Midbrain (tissue), 1 donor: ENCODE measurements at places on chromosomes 7 and 10.
A peak's percentile ranks its signal among the peaks of the same experiment; 100 is the strongest.

GRCh38 chr10:31451766-31452165, 132.8 kb downstream of the ZEB1 start:
- DNase-seq: no peak

GRCh38 chr7:343864-344607, 54.1 kb downstream of the FOXL3 start:
- DNase-seq: no peak

GRCh38 chr10:131621784-131622624, 278.8 kb upstream of the PPP2R2D start:
- no peak for DNase-seq

GRCh38 chr10:99329554-99330346, 594 bp downstream of the CNNM1 start:
- no peak for DNase-seq

GRCh38 chr7:101733713-101734475, 83.5 kb upstream of the CUX1 start:
- peak; percentile 11 for DNase-seq

GRCh38 chr7:130047831-130048230, 3.3 kb downstream of the ZC3HC1 start:
- DNase-seq: no peak

GRCh38 chr7:151386301-151387160, 23.3 kb downstream of the WDR86 start:
- no peak for DNase-seq

GRCh38 chr7:141312828-141313521, 238.2 kb upstream of the AGK start:
- DNase-seq: no peak

- DNase-seq: no peak
Observed at GRCh38 chr10:72132854-72133253, 44.5 kb upstream of the SPOCK2 start.

GRCh38 chr10:44010873-44011602, 362.4 kb upstream of the ZNF32 start:
- no peak for DNase-seq

- DNase-seq: peak; percentile 44
Observed at GRCh38 chr10:6667679-6668270, 87.7 kb upstream of the PRKCQ start.

- DNase-seq: peak; percentile 13
Observed at GRCh38 chr7:34190299-34190698, 285.0 kb downstream of the BMPER start.

- no peak for DNase-seq
Observed at GRCh38 chr10:131838966-131839742, 61.7 kb upstream of the PPP2R2D start.

DNA sequence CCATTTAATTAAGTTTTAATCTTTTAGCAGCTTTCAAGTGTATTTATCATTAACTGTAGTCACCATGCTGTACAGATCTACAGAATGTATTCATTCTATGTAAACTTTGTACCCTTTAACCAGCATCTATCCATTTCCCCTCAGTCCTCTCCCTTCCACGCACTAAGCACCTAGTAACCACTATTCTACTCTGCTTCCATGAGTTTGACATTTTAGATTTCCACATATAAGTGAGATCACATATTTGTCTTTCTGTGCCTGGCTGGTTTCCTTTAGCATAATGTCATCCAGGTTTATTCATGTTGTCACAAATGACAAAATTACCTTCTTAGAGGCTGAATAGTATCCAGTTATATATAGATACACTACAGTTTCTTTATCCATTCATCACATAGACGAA, 79.7 kb downstream of the BTAF1 start:
- DNase-seq: no peak

- no peak for DNase-seq
Observed at GRCh38 chr10:103756277-103756869, 99.0 kb downstream of the SH3PXD2A start.

- no peak for DNase-seq
Observed at GRCh38 chr7:159032322-159032721, 112.3 kb downstream of the VIPR2 start.

DNA sequence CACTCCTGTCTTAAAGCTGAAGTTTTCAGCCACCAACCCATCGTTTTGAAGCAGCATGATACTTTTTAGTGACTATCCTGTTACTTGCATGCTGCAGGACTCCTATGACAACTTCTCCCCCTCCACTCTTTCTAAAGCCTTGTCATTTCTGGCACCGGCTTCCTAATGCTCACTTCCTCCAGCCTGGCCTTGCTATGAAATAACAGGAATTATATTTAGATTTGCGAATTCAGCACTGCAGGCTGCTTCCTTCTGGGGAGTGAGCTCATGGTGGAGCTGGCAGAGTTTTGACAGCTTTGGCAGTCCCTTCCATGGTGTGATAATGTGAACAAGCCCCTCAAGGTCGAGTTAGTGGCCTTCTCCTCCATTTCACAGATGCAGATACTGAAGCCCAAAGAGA, 13.4 kb downstream of the BLNK start:
- peak; percentile 40 for DNase-seq

DNA sequence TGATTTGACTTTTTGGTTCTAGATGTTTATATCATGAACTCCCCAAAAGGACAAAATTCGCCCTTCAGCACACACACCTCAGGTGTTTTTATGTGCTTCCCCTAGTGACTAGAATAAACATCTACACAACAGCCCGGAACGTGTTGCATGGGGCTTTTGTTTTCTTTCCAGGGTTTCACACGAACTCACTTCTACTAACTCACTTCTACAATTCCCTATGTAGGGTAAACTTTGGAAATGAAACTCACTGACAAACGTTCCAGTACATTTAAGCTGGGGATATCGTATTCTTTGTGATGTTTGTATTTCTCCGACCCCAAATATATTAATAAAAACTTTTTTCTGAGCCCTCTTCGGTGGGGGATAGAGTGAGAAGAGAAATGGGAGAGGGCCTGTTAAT, 1.4 kb downstream of the TRA2A start:
- peak; percentile 24 for DNase-seq

DNA sequence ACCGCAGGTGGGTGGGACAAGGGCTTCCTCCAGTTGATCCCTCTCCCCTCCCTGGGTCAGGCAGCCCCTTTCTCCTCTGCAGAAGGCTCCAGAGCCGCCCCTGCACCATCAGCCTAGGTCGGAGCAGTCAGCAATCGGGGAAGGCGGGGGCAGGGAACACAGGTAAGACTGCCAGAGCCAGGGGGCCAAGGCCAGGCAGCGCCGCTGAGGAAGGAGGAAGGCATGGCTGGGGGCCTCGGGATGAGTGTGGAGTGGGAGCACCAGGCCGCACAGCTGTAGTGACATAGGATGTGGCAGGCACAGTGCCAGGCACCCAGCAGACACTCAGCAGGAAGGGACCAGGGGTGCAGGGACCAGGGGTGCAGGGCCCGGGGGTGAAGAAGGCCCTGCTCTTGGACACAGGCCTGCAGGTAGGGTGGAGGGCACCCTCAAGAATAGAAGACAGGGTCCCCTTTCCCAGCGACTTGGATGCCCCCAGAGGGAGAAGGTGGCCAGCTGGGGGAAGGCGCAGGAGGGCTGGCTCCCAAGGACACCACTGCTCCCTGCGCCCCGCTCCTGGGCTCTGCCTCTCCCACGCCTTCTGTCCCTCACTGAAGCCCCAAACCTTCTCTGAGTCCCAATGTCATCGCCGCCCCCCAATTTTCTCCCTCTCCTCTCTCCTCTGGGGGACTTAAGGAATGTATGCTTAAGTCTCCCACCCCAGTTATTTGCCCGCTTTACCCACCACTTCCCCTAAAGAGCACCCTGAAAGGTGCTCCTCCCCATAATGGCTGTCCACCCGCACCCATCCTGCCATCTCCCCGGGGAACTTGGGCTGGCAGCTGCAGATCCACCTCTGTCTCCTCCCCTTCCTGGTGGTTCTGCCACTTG, 38.5 kb downstream of the CAMK2B start:
- DNase-seq: no peak

- DNase-seq: no peak
Observed at GRCh38 chr10:60309891-60310290, 79.8 kb downstream of the ANK3 start.

DNA sequence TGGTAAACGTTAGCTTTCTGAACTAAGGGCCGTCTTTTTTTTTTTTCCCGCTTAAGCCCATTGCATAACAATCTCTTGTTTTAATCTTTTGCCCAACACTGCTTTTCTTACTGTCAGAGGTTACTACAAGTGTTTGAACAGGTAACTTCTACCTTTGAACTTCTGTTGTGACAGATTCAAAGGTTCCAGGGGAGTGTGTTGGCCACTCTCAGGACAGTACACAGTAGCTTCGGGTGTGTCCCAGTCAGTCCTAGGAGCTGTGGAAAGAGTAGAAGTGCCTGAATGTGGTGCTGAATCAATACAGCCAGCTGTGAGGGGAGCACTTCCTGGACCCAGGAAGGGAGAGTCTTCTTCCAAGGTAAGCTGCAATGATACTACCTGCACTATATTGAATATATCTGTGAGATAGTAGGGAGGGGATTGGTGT, at the start of gene ACSL5:
Gene ACSL5 (plus strand): TSS at position 205 of the 427 bp plus-strand sequence. CDS start 20,831 bp downstream, outside the sequence.
- no peak for DNase-seq

GRCh38 chr7:20359341-20359963, 28.8 kb downstream of the ITGB8 start:
- no peak for DNase-seq

DNA sequence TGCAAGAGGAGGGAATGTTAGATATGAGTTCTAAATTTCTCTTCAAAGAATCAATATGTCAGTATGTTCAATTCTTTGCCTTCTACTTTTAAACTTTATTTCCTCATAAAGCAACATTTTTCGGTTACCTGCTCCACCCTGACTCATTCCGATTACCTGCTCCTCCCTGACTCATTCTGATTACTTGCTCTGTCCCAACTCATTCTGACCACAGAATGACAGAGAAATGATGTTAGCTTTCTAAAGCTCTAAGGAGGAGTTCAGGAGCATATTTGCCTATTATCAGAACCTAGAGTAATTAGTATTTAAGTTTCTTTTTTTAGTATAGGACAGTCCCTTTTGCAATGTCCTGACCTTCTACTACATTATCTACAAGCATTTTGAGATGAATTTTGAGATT, 24.5 kb upstream of the PPP1R9A start:
- no peak for DNase-seq

GRCh38 chr7:128785738-128786137, 6.0 kb upstream of the CCDC136 start:
- no peak for DNase-seq

- no peak for DNase-seq
Observed at GRCh38 chr10:63707254-63707910, 186.2 kb downstream of the REEP3 start.

DNA sequence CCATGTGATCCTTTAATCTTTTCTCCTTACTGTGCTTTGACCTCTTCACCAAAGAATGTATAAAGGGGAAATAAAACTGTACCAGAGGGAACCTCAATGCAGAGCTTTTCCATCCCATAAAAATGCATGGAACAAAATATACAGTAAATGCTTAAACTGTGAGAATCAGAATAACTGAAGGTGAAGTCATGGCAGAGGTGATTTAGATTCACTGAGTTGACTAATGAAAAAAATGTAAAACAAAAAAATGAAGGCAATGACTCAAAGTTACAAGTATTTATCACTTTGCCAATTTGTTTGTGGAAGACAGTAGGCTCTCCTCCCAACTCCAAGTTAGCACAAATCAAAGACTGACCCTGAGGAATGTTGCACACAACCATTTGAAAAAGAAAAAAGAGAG, 1331.6 kb upstream of the SORCS1 start:
- DNase-seq: no peak

GRCh38 chr7:28292834-28293526, 112.4 kb upstream of the JAZF1 start:
- DNase-seq: no peak

DNA sequence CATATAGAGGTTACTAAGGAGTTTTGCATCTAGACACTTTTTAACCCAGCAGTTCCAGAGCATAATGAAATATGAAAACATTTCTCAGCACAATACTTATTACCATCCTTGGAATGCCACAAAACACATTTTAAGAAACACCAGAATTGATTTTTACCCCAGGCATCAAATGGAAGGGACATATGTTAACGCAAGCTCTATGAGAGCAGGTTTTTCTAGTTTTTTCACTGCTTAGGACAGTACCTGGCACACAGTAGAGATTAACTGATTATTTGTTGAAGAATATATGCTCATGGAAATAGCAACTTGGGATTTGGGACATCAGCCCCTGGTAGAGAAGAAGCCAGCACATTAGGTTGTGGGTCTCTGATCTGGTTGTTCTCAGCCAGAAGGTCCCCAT, 67.0 kb upstream of the ARID5B start:
- DNase-seq: no peak

DNA sequence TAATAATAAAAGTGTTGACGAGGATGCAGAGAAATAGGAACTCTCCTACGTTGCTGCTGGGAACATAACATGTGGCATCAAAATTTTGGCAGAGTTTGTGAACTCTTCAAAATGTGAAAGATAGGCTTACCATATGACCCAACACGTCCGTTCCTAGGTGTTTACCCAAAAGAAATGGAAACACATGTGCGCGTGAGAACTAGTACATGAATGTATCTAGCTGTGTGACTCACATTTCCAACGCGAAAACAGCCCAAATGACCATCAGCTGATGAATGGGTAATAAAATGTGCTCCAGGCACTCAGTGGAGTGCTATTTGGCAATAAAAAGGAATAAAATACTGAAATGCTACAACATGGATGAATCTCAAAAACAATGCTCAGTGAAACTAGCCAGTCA, 10.4 kb upstream of the ELFN1 start:
- DNase-seq: no peak

DNA sequence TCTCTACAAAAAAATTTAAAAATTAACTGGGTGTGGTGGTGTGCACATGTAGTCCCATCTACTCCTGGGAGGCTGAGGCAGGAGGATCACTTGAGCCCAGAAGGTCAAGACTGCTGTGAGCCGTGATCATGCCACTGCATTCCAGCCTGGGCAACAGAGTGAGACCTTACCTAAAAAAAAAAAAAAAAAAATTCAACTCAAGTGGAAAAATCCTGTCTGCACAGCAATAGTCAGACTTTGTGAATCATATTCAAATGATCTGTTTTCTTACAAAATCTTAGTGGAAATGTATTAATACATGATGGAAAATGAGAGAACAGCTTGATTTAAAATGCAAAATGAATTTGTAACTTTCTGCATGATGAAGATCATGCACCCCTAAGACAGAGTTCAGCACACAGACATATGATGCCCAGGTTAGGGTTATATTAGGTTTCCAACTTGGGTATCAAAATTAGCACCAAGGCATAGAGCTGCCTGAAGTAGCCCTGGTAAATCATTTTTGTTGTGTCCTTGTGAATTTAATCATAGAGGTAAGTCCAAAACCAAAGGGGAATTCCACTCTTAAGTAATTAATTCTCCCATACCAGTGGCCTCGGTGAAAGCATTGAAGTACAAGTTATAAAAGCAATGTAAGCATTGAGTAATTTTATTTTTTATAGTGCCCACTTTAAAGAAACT, 93.8 kb downstream of the ADD3 start:
- DNase-seq: no peak
